Stimulated activated CD4-positive, alpha-beta T cell treated with anti-CD3 and anti-CD28 coated beads, Interleukin-12 subunit alpha, Interleukin-12 subunit beta, amount 100 ng/mL, for 24 hours (primary cell): ENCODE measurements at places on chromosomes 16 and 17.

GRCh38 chr16:54932737-54933254 lies 2.1 kb downstream of the IRX5 start:
- DNase-seq = no peak

DNA sequence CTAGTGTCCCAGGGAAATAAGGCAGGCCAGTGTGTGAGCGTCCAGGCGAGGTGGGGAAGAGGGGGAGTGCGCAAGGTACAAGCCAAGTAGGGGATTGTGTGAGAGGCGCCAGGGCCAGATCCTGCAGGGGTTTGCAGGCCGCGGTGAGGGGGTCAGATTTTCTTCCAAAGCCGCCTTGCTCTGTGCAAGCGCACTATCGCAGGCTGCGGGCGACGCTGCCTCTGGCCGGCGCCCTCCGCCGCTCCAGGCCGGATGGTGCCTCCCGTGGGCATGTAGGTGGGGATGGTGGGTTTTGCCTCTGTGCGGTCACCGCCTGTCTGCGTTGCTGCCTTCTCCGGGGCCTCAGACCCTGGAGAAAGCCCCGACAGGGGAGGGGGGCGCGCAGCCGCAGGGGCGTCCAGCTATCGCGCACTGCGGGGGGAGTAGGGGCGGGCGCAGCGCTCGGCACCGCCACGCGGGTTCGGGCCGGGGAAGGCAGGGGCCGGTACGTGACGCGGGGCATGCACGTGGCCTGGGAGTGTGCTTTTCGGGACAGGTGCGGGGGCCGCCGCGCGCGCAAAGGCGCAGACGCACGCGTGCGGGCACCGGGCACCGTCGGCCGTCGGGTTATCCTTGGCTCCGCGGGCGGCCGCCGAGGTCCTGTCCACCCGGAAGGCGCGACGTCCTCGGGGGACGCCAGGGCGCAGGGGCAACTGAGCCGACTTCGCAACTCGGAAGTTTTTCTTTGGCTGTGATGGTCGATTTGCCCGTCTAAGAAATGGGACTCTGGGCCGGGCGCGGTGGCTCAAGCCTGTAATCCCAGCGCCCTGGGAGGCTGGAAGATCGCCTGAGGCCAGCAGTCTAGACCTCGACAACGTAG lies 1.1 kb upstream of the HAPSTR1 start:
- DNase-seq = no peak

- no peak for DNase-seq
Observed at GRCh38 chr17:59829217-59830006, 63.3 kb downstream of the TUBD1 start.

- no peak for DNase-seq
Observed at GRCh38 chr16:76293980-76294379, 16.8 kb downstream of the CNTNAP4 start.

GRCh38 chr17:78935419-78936323 lies 10.5 kb upstream of the TIMP2 start:
- no peak for DNase-seq

- DNase-seq = peak; percentile 67
Observed at GRCh38 chr17:48618256-48618896, 3.3 kb upstream of the HOXB8 start.

GRCh38 chr16:2535625-2536013 lies 2.2 kb upstream of the PDPK1 start:
- DNase-seq = no peak

DNA sequence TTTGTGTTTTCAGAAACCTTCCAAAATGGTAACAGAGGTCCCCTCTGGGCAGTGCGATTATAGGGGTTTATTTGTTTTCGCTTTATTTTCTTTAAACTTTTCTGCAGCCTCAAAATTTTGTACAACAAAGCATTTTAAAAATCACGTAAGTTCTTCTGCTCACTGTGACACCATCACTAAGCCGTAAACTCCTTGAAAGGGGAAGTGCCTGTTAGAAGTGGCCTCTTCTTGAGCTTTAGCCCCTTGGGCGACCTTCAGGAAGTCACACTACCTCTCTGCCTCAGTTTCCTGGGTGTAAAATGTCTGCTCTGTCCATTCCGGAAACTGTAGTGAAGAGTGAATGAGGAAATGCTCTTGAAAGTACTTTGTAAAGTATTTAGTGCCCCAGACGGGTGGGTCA lies 26.6 kb downstream of the ARHGAP27 start:
- no peak for DNase-seq

GRCh38 chr17:48127371-48128051 lies 19.9 kb downstream of the SNX11 start:
- no peak for DNase-seq

- DNase-seq = no peak
Observed at GRCh38 chr17:74759941-74760340, 11.5 kb downstream of the NHERF1 start.

DNA sequence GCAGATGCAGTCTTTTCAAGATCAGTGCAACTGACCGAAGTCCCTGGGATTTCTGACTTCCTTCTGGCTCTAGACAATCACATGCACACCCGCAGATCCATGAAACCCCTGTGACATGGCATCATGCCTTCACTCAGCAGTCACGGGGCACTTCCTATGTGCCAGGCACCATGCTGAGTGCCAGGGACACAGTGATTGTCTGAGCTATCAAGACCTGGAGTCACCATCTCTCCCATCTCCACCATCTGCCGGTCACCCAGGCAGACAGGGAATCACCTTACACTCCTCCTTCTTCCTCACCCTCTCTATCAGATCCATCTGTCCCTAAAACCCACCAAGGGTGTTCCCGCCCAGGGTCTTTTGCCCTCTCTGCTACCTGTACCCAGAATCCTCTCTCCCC lies 5.3 kb downstream of the BEAN1 start:
- DNase-seq = no peak

DNA sequence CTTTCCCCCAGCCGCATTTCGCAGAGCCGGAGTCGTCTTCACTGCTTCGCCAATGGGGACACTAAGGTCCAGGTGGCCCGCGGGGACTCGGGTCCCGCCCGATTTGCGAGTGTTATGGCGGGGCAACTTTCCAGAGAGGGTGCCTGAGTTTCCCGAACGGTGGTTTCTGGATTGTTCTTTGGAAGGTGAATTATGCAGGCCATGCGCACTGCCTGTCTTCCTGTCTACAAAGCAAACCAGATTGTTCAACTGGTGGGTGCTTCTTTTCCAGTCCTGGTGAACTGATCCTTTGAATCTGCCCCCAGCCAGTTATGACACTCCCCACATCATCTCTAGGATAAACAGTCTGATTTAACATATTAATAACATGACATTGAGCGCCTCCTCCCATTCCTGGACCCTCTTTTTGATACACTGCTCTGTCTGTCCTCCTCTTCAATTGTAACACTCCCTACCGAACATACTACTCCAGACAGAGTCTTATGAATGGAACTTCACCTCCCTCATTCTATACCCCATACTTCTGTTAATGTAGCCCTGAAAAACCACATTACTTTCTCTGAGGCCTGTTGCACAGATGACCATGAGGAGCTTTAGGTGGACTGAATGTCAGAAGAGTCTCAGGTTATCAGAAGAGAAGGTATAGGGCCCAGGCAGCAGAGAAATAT lies 159.0 kb downstream of the RAB11FIP4 start:
- DNase-seq = no peak

DNA sequence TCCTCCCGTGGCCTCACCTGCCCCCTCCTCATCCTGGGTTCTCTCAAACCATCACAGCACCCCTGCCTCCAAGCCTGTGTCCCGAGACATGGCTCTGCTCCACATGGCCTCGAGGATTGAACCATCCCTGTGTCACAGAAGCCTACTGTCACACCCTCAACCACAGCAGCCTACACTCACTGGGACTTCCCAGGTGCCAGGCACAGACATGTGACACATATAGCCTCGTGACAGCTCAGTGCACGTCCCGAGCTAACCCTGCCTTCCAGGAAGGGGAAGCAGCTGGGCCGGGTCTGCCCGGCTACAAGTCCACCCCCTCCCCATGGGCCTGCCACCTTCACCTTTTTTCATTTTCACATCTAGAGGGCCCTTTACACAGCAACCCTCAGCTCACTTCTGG lies 238.3 kb downstream of the CPPED1 start:
- no peak for DNase-seq

GRCh38 chr17:68981288-68981687 lies 26.1 kb upstream of the ABCA8 start:
- DNase-seq = no peak

DNA sequence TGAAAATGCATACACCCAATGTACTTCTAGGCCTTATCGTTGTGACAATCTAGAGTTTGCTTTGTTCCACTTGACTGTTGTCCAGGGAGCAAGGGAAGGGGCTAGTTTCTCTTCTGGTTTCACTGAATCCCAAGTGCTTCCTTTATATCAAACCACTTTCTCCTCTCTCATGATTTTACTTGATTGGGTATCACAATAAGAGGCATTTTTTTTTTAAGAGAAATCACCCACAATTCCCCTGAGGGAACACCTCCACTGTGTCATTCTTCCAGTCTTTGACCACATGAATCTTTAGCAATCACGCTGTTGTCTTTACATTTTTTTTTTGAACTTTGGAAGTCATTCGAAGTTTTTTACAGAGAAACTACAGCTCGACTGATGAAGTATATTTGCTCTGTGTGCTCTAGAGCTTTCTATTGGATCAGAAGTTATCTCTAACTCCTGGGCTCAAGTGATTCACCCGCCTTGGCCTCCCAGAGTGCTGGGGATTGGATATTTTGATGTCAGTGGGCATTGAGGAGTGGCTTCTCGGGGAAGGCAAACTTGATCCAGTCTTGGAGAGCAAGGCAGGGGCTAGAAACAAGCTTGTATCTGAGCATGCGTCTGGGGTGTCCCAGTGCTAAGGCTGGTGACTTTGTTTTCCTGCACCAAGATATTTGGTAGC lies 3.0 kb downstream of the CDH1 start:
- DNase-seq = no peak

GRCh38 chr16:30844671-30845449 lies 49.0 kb downstream of the BCL7C start:
- peak; percentile 45 for DNase-seq

DNA sequence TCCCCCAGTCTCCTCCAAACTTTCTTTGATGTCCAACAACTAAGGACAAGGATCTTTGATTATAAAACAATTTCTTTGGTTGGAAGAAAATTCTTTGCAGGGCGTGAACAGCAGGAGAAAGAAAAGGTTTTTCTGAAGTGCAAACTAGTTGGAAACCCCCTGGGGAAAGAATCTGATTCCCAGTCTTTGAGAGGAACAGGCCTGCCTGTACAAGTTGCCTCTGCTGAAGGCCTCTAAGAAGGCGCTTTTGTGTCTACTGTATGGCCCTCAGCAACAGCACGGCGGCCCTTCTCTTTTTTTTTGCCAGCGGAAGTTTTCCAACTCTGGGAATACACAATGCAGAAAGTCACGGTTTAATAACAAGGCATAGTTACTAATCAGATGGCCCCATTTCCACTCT lies 14.0 kb downstream of the RNF43 start:
- DNase-seq = no peak
